ENCODE measurements at places on chromosomes 6 and 20.

DNA sequence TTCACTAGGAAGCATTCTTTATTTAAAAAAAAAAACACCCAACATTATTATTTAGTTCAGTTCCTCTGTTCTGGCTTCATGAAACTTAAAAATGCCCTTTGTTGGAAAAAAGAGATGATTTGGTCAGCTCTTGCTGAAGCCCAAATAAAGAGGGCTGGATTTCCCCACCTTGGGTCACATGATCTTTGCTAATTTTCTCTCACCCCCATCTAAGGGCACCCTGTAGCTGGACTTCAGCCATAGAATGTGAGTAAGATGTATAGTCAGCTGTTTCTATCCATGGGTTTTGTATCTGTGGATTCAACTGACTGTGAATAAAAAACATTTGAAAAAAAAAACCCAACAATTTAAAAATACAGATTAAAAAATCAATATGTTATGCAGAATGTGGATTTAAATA is 213.9 kb upstream of the SULF2 start:
- peak; percentile 38 for DNase-seq

DNA sequence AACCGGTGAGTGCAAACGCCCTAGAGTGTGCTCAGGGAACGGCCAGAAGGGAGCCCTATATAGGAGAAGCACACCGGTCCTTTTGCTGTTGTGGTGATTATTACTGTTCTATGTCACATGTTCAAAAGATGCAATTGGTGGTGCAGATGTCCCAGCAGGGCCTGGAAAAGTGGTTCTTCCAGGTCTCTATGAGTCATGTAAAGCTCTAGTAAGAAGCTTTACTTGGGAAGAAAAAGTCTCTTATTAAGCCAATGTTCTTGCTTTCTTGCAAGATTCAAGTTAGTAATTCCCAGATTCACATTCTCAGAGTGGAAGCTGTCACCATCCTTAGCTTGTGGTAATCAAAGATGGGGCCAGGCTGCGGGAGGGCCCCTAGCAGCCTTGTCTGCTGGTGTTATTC is 23.3 kb downstream of the EDN3 start:
- no peak for DNase-seq

DNA sequence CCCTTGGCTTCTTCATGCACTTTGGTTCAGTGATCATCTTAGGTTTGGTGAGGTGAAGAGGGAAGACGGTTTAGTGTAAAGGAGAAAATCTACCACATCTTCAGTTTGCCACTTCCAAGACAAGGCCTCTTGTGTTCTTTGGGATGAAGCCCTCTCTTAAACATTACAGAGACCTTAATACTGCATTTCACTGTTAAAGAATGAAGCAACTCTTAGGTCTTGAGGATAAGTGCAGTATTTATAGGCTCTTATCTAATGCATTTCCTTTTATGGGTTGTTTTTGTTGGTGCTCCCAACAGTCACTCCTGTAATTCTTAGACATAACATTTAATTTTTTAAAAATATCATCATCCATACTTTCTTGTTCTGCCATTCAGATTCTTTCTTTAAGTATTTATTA is 139.9 kb upstream of the LAMP5 start:
- no peak for DNase-seq

DNA sequence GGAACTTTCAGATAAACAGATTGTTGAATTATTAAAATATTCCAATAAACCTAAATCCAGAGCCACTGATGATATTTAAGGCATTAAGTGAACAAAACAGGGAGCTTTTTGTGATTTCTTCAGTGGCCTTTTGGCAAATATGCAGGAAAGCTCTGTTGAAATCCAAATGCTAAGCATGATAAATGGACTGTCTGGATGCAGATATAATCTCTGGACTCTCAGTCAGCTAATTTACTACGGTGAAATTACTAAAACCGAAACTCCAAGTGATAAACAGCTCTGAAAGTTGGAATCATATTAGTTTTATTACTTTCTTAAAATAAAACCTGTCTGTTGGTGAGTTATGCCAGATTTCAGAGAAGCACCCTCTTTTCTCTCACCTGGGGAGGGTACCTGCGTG is 120.3 kb downstream of the IMPG1 start:
- no peak for DNase-seq

DNA sequence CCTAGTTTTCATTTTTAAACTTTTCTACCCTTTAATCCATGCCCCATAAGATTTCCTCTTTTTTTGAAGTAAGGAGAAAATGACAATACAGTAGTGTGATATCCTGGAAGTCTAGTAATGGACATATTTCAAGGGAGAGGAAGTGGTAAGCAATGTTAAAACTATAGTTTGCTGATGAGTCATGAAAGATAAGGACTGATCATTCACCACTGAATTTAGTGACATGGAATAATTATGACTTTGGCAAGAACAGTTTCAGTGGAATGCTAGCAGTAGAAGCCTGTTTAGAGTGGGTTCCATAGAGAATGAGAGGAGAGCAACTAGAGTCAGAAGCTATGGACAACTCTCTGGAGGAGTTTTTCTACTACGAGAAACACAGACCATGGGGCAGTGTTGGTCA is 24.9 kb upstream of the SLC2A12 start:
- no peak for DNase-seq

DNA sequence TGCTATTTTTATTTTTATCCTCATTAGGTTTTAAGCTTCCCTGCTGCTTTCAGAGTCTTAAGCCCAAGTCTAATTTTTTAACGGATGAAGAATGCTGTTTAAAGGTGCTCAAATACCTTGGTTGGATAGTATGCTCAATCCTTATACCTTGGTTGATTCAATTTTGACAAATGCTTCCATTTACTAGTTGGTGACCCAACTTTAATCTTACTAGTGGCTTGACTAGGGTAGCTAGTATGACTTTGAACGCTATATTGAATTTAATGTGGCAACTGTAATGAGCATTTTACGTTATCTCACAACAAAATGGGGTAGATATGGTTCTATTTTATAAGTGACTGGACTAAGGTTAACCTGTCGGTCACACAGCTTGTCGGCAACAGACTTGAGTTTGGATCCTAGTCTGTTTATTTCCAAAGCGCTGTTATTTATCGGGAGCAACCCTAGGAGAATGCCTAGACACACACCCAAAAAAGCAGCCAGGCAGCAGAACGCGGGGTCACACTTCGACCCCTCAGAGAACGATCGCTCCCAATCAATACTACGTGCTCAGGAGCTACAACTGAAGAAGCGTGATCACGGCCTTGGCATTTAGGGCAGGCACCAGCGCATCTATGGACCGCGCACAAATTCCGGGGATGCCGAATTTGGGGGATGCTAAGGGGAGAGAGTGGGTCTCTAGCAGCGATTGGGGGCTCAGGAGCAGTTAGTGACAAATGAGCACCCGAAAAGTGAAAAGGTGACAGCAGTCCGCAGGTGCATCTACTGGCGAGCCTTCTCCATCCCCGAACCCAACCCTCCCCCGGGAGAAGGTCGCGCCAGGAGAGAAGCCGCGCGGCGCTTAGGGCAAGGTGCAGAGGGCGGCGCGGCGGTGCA is 586 bp upstream of the ALDH5A1 start:
- no peak for DNase-seq

GRCh38 chr20:52828199-52828598 is 144.0 kb upstream of the TSHZ2 start:
- DNase-seq: no peak

GRCh38 chr6:67811239-67812037 is 823.6 kb upstream of the ADGRB3 start:
- DNase-seq: peak; percentile 27

DNA sequence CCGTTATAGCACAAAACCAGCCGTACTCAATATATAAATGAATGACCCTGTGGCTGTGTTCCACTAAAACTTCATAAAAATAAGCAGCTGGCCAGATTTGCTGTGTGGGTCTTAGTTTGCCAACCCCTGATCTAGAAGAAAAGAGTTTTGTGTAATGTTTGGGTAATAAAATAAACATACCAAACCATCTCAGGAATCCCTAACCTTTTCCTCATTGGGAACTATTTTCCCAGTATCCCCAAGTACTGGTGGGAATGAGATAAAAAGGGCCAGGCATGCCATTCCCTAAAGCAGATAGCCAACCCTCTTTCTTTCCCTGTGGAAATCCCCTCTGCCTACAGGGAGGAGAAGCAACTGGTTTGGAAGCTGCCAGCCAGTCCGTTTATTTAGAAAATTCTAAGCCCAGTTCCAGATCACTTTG is 169.1 kb upstream of the AKAP12 start:
- DNase-seq: no peak

DNA sequence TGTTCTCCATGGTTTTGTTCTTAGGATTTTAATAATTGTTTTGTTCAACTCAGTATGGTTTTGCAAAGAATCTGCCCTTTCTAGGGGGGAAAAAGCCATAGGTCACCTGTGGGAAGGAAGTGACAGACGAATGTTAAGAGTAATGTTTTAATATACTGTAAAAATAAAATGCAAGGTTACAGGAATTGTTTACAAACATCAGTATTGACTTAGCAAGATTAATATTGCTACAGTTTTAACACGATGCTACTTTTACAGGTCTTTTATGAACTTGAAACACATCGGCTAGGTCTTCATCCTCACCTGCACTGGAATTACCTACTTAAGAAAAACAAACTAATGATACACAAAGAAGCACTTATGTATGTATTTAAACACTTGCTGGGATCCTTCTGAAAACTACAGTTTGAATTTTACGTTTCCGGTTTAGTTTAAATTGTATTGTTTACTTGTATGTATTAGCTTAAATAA is 1.7 kb upstream of the NKX2-4 start:
- DNase-seq: no peak

DNA sequence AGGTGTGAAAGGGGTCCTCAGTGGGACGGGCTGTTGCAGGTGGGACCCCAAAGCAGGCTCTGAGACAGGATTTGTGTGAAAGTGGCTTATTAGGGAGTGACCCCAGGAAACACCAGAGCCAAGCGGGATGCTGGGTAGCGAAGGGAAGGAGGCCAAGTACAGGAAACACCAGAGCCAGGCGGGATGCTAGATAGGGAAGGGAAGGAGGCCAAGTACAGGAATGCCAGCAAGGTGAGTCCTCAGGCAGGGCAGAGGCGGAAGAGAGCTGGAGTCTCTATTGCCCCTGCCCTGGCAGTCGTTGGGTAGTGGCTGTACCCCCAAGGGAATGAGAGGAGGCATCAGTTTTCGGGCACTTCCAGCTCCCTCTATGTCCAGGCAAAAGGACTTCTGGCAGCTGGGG is 30.5 kb upstream of the TGM2 start:
- peak; percentile 41 for DNase-seq

DNA sequence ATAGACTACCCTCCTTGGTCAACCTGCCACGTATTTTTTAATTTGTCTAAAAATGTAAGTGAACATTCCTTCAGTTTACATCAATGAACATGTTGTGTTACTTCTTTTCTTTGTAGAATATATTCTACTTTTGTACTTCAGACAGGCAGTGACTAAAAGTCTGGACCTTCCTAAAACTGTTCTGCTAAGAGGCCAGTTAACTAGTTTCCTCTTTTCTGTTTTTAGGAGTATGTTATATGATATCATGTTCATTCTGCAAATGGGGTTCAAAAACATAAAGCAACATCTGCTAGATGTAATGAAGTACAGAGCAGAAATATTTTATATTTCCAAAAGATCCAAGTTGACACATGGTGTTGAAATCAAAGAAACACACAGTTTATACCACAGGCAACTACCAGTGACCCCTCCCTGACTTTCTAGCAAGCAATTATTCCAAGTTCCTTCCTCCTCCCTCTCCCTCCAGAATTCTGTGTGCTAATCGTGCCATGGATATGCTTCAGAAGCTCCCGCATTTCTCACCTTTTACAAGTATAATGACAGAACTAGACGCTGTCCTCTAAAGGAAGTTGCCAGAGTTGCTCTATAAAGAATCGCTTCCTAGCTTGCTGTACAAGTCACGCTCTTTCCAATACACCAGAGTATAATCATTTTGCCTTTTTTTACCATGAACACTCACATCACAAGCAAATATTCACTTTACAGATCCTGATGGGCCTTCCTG is 64.7 kb downstream of the ARHGAP18 start:
- DNase-seq: peak; percentile 35

- DNase-seq: no peak
Observed at GRCh38 chr20:49833483-49833882, 20.9 kb downstream of the SLC9A8 start.

GRCh38 chr6:168381726-168382458 is 59.1 kb upstream of the SMOC2 start:
- DNase-seq: no peak

DNA sequence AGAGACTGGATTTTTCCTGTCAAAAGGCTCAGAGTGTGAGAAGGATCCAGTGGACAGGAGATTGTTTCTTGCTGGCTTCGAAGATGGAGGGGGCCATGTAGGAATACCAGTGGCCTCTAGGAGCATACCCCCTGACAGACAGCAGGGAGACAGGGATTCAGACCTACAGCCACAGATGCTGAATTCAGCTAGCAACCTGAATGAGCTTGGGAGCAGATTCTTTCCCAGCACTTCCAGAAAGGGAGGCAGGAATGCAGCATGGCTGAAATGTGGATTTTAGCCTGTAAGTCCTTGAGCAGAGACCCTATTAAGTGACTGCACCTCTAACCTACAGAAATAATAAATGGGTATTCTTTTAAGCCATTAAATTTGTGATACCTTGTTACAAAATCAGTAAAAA is 44.6 kb downstream of the STXBP5 start:
- no peak for DNase-seq

- no peak for DNase-seq
Observed at GRCh38 chr6:7604003-7604402, 14.0 kb downstream of the SNRNP48 start.

DNA sequence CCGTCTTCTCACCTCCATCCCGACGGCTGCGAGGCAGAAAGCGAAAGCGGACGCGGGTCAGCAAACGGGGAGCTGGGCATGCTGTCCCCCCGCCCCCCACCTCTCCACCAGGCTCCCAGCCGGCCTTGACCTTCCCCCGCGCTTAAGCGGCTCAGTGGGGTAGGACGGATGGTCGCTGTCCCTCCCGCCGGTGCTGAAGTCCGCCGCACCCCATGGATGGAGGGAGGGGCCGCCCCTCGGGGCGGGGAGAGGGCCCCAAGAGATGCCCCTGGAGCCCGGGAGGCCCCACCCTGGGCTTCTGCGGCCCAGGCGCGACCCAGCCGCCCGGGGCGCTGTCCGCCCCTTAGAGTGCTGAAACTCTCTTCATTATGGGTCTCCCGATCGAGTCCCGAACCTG is at the start of gene KCNB1:
Gene KCNB1, minus strand, starts transcription at position 48 of the 397 bp plus-strand sequence. CDS start 188 bp downstream, outside the sequence.
- peak; percentile 24 for DNase-seq

DNA sequence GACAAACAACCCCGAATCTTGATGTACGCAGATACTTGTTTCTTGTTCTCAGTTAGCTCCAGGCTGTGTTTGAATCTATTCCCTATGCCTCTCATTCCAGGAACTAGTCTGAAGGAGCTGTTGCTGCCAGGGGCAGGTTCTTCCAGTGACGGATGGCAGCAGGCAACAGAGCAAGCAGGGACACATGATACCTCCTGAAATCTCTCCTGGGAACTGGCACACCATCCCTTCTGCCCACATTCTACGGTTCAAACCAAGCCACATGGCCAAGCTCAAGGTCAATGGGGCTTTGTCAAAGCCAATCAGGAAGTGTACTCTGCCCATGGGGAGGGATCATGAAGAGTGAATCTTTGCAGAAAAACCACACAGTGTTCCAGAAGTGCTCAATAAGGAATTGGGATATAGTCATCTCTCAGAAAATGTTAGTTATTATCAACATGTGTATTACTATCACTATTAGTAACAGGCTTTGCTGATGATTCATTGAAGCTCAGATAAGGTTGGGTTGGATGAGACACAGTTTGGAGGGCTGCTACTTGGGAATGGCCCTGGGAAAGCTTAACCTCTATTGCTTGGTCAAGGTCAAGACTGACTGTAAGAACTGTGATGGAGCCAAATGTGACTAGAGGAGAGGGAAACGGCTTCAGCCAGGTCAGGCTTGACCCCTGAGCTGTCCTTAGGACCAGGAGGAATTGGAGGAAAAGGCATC is 454.9 kb downstream of the PTPRT start:
- DNase-seq: no peak

Data from MCF 10A (cell line).